ENCODE measurements at places on chromosomes 12 and 14.

DNA sequence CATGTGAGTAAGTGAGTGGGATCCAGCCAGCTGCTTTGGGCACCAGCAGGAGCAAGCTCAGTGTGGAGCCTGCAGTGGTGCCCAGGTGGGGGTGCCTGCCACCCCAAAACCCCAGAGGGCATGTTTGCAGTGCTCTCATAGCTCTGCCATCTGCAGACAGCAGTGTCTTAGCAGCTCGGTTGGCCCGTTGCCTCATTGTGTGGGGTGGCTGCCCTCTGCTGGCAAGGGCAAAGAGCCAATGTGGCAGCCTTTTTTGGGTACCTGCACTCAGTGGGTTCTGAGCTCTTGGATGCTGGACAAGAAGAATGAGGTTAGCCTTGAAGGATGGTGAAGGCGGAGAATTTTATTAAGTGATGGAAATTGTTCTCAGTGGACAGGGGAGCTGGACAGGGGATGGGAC lies 52.3 kb downstream of the NEUROD4 start:
- DNase-seq = peak; percentile 55

- DNase-seq = no peak
These were observed 90.9 kb downstream of the ACTN1 start for GRCh38 chr14:68888025-68888850.

- DNase-seq = no peak
These were observed 175.8 kb upstream of the TMEM132C start for GRCh38 chr12:128091101-128091720.

- no peak for DNase-seq
These were observed 20.3 kb downstream of the PRICKLE1 start for GRCh38 chr12:42568952-42569915.

DNA sequence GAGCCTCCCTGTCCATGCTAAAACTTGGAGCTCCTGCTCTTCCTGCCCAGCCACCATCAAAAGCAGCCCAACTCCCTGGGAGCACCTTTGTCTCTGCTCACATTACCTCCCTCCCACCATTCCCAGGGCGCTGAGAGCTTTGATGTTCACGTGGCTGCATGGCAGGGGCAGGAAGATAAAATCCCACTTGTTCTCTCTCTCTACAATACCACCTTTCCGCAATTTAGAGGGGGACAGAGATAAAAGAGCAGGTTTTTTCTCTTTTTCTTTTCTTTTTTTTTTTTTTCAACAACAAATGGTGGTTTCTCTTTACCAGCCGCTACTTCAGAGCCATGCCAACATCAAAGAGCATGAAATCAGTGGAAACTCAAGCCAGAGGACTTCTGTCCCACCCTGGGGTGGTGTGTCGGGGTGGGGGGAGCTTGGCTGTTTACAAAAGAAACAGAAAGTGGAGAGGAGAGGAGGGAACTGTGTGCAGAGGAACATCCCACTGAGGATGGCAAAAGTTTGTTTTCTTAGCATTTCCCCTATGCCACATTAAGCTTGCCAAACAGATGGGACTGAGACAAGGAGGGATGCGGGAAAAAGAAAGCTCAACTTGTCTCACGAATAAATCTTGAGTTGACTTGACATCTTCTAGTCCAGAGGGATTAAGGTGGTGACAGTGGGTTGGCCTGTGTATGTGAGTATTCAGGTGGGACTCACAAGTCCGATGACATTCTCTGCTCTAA lies 103.7 kb upstream of the NUDT4 start:
- no peak for DNase-seq

DNA sequence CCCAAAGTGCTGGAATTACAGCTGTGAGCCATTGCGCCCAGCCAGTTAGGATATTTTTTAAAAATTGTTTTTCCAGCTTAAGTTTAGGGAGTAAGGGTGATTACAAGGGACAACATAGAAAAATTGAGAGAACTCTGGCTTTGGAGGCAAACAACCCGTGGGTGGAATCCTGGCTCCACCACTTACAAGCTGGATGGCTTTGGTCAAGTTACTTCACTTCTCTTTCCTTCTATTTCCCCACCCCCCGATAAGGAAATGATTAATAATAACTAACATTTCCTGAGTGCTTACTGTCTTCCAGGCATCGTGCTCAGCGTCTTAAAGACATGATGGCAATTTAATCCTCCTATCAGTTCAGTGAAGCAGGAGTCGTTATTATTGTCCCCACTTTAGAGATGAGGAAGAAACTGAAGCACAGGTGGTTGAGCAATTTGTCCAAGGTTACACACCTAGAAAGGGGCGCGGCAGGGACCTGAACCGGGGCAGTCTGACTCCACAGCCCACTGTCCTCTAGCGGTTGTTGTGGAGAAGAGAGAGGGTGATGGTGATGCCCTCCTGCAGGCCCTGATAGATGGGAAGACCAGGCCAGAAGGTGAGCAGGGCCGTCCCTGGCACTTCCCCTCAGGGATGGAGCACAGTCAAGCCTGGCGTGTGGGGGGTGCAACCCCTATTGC lies 16.7 kb upstream of the FAIM2 start:
- no peak for DNase-seq

GRCh38 chr14:60865378-60866127 lies 115.3 kb downstream of the TRMT5 start:
- no peak for DNase-seq

GRCh38 chr12:109765446-109765810 lies 51.8 kb downstream of the FAM222A start:
- DNase-seq = no peak

GRCh38 chr14:58547649-58548048 lies 90.1 kb upstream of the DACT1 start:
- no peak for DNase-seq

- DNase-seq = no peak
These were observed 71.4 kb upstream of the IFNG-AS1 start for GRCh38 chr12:67917811-67918210.

DNA sequence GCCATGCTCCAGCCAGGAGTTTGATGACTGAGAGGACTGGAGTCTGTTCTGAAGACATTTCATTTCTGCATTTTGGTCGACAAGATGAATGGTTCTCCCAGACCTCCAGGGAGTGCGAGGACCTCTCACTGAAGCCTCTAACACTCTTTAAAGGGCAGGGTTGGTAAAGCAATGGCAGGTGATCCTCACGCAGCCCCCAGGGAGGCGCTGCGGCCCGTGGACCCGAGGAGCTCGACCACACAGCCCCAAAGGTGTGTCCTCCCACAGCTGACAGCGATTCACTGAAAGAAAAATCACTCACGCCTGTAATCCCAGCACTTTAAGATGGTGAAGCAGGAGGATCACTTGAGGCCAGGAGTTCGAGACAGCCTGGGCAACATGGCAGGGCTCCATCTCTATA lies 183.8 kb upstream of the SFSWAP start:
- no peak for DNase-seq

DNA sequence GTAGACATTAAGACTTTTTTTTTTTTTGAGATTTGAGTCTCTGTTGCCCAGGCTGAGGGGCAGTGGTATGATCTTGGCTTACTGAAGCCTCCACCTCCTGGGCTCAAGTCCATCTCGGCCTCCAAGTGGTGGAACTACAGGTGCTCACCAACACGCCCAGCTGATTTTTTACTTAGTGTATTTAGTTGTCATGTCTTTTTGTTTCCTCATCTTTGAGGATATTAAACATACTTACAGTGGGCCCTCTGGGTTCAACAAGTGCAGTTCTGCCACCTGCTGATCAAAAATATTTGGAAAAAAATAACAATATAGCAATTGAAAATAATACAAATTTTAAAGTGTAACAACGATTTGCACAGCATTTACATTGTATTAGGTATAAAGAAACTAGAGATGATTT lies 4.4 kb upstream of the B4GALNT1 start:
- DNase-seq = no peak

GRCh38 chr12:2351161-2351560 lies 298.4 kb downstream of the CACNA1C start:
- no peak for DNase-seq

- DNase-seq = no peak
These were observed 155.6 kb downstream of the DYRK2 start for GRCh38 chr12:67804168-67804567.

DNA sequence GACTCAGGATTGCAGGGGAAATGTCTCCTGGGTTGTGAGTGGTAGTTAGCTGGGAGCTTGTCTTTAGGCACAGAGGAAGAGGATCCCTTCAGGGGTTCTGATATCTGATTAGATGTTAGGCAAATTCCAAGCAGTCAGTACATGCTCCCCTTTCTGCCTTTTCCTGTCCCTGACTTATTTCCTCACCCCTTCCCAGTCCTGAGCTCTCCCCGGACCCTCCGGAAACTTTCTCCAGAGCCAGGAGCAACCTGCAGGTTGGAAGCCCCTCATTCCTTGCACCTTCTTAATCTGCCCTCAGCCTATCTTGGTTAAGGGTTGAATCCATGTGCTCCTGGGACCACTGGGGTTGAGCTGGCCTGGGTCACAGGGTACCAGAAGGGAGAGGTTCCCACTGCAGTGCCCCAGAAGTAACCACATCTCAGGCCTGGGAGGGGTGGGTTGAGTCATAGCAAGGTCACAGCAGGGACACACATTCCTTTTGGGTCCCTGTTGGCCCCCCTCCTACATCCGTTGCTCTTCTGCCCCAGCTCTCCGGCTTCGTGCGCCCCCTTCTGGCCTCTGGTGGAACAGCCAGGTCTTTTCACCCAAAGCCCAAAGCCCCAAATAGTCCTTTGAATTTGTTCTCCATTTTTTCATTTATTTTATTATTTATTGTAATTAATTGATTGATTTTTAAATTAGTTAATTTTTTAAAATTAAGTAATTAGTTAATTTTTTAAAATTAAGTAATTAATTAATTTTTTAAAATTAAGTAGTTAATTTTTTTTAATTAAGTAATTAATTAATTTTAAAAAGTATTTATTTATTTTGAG lies 1.8 kb downstream of the IGFBP6 start:
- DNase-seq = peak; percentile 85

DNA sequence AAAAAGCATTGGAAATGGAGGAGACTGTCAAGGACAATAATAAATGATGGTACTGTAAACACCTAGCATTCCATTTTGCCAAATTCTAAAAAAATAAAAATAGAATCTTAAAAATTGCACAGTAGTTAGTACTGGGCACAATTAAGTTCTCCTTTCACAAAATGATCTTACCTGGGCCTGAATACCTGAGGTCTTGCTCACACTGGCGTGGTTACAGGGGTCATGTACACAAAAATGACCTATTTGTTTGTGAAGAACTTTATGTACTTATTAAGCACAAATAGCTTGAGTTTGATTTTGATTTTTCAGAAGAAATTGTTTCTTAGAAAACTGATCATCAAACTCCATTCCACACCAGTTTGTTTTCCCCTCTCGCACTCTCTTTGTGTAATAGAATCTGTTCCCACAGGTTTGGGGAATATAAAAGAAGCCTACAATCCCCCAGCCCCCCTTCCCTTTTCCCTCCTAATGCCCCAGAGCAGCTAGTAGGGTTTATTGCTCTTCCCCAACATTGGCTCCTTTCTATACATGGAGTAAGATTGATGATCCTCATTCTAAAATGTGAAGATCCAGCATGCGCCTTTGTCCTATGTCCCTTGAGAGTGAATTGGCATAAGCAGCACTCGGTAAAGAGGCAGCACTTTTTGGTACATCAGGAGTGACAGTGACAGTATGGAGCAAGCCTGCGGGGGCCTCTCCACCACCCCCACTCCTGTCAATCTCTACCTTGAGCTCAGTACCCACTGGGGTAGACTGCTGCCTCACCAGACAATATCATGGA lies 204.3 kb downstream of the ASCL1 start:
- no peak for DNase-seq

Measured in activated naive CD4-positive, alpha-beta T cell (primary cell).